ENCODE measurements at places on chromosomes 2 and 18.

GRCh38 chr2:217977840-217978535 is 24.8 kb downstream of the TNS1 start:
- DNase-seq, result no peak

GRCh38 chr2:102129951-102130646 is 12.4 kb upstream of the IL1R1 start:
- DNase-seq, result no peak

DNA sequence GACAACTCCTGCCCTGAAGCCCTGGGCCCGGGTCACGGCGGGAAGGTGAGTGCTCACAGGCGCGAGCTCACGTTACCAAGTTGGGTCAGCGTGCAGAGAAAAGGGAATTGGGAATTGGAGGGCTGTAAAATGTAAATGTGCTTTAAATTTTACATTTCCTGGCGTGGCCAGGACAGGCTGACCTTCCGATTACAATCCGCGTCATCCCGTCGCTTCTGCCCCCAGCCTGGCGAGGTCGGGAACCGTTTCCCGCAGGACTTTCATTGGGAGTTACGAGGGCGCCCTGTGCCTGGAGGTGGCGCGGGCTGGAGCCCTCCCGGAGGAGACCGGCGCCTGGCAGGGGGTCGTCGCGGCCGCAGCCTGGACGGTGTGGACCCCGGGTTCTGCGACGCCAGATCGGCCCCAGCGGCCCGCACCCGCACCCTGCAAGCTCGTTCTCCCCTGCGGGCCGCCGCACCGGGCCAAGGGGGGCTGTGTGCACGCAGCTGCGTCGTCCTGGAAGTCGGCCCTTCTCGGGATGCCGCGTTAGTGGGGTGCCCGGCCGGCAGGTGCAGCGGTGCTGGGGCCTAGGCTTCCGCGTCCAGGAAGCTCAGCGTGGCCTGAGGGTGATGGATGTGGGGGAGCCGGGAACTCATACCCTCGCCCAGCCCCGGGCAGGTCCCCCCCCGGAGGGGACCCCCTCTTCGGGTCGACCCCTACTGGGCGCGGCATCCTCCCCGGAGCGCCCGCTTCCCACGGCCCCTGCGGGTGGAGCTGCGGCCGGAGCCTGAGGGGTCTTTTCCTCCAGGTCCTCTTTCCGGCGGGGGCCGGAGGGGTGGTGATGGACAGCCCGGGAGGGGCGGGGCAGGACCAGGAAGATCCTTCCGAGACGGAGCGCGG is 63.9 kb downstream of the LRRFIP1 start:
- DNase-seq, result no peak

- DNase-seq, result no peak
Measured at GRCh38 chr18:78526923-78527711, 452.5 kb upstream of the SALL3 start.

- no peak for DNase-seq
Measured at GRCh38 chr18:10094655-10095054, 180.8 kb downstream of the VAPA start.

- no peak for DNase-seq
Measured at GRCh38 chr18:44625386-44625785, 55.3 kb upstream of the SETBP1 start.

DNA sequence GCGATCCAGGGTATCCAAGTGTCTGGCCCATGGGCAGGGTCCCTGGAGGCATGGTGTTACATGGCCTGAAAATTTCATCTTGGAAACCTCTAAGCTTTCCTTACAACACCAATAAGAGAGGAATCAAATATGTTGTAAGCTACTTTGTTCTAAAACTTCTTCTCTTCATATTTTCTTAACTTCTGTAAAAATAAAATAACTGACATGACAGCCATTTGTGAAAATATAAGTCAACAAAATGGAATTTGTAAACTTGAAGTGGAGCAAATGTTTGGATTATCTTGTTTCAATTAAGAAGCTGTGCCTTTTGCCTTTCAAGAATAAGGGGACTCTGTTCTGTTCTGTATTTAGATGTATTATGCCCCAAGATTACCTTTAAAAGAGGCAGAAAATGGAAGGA is 319.7 kb downstream of the LPIN1 start:
- DNase-seq, result no peak

DNA sequence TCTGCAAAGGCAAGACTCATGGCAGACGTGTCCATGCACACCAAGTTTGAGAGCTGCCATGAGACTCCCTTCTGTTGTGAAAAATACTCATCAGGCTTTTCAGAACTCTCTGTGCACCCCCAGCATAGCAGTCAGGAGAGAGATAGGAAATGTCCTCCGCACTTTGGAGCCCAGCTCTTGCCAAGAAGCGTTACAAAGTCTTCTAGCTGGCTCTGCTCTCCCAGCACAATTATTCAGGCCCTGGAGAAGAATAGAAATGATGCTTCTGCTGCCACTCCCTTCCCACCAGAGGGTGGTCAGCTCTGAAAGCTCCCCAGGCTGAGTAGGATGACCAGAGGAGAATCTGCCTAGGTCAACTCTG is 594.4 kb upstream of the ID2 start:
- DNase-seq, result no peak

- no peak for DNase-seq
Measured at GRCh38 chr2:603869-604268, 73.3 kb downstream of the TMEM18 start.

GRCh38 chr18:12990123-12990475 is 1.1 kb upstream of the CEP192 start:
- DNase-seq, result no peak

- no peak for DNase-seq
Measured at GRCh38 chr2:81505586-81505985, 1201.0 kb upstream of the LRRTM1 start.

DNA sequence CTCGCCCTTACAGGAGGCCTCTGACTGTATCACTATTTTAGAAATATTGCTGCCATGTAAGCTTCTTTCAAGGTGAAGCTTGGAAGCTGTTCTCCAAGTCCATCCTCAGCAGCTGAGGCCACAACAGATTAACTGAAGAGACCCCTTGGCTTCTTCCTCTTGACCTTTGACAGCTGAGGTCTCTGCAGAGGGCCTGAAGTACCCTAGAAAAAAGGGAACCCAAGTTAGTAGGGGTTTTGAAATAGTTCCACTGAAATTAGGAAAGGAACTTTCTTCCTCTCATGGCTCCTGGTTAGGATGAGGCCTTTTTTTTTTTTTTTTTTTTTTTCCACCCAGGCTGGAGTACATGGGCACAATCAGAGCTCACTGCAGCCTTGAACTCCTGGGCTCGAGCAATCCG is 15.5 kb upstream of the IHH start:
- no peak for DNase-seq

DNA sequence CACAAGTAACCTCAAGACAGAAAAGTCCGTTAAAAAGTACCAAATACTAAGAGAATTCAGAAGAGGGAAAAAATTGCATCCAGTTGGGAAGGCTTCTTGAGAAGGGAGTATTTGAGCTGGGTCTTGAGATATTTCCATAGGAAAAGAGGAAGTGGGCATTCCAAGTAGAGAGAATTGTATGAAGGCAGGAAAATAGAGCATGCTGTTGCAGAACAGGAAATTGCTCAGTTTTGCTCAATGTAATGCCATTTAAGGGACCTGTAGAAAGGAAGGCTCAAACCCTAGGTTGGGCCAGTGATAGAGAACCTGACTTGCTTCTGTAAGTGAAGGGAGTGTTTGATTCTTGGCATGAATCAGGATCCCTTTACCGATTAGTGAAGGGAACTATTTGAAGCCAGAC is 1.0 kb upstream of the ZC3H8 start:
- no peak for DNase-seq

GRCh38 chr18:52682260-52682659 is 342.3 kb downstream of the DCC start:
- DNase-seq, result no peak

DNA sequence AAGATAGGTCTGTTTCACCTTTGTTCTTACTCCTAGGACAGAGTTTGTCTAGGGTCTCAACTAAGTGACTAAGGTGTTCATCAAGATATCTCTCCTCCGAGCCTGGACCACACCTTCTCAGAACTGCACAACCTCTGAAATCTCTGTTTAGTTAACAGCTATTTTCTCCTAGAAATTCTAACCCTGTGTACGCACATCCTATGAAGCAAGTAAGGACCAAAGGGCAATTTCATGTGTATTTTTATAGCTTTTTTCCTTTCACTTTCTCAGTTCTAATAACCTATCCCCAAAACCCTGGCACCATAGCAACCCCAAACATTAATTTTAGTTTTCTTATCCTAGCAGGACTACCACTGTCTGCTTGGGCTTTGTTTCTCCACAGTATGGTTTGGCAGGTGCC is 59.1 kb downstream of the PTPN4 start:
- no peak for DNase-seq

DNA sequence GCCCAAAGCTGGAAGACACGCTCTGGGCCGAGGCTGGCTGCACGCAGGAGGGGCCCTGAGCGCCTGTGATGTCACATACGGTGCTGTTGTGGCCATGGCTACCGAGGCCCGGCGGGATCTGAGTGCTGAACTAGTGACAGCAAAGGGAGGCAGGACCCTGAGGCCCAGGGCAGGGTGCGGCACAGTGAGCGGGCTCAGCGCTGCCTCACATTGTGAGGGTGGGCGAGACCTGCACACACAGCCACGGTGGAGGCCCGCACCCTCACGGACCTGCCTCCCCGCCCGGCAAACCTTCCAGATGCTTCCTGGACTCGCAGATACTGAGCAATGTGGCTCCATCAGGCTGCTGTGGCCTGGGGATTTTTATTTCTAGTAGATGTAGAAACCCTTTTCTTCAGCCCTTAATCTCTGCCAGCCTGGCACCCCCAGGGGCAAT is 133.8 kb upstream of the CTDP1 start:
- no peak for DNase-seq

- DNase-seq, result no peak
Measured at GRCh38 chr18:32549248-32550110, 78.8 kb upstream of the GAREM1 start.

- no peak for DNase-seq
Measured at GRCh38 chr2:15967415-15968279, 27.3 kb downstream of the MYCN start.
